ENCODE measurements at places on chromosomes 7 and 10.

DNA sequence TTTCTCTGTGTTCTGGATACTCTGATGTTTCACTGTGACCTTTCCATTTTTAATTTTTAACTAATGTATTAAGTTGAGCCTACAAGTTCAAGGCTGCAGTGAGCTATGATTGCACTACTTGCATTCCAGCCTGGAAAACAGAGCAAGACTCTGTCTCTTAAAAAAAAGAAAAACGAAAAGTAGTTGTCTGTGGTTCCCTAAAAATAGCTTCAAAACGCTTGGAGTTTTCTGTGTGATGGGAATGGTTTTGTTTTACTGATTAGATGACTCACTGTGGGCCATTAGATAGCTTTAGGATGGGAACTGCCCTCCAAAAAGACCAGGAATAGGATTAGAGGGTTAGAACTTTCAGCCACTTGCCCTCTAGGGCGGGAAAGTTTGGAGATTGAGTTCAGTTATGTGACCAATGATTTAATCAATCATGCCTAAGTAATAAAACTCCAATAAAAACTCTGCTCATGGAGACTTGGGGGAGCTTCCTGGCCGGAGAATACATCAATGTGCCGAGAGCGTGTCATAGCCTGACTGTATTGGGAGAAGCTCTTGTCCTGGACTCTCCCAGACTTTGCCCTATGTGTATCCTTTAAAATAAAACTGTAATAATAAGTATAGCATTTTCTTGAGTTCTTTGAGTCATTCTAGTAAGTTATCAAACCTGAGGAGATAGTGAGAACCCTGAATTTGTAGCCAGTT, 147.1 kb downstream of the LYZL1 start:
- no peak for ATAC-seq

- ATAC-seq, result no peak
These were observed 25.1 kb downstream of the CASP7 start for GRCh38 chr10:113704637-113705343.

DNA sequence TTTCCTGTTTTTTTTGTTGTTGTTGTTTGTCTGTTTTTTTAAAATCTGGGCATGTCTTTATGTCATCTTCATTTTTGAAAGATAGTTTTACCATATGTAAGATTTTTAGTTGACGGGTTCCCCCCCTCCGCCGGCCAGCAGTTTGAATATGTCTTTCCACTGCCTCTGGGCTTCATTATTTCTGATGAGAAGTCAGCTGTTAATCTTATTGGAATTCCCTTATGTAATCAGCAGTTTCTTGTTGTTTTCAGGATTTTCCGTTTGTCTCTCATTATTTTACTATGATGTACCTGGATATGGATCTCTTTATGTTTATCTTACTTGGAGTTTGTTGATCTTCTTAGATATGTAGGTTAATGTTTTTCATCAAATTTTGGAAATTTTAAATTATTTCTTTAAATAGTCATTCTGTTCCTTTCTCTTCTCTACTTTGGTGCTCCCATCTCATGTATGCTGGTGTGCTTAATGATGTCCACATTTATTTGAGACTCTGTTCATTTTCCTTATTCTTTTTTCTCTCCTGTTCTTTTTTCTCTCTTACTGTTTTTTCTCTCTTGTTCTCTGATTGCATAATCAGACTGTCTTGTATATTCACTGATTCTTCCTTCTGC, 9.7 kb downstream of the EXOC6 start:
- no peak for ATAC-seq

DNA sequence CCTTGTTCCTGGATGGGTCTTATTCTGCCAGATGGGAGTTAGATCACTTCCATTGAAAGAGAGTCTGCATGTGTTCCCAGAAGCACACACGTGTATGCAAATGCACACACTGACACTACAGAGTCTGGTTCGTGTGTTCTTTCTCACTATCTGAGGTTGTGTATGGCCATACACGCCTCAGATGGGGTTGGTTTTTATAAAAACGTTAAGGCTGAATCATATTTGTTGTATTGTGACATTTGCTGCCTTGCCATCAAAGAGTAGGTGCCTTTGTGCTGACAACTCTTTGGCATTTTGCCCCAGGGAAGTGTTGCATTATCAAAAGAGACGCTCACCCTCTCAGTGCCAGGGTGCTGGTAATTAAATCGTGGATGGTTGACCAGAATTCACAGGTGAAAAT, 37.7 kb upstream of the HDAC9 start:
- no peak for ATAC-seq

GRCh38 chr10:21720090-21720489, 186.1 kb downstream of the MLLT10 start:
- no peak for ATAC-seq

DNA sequence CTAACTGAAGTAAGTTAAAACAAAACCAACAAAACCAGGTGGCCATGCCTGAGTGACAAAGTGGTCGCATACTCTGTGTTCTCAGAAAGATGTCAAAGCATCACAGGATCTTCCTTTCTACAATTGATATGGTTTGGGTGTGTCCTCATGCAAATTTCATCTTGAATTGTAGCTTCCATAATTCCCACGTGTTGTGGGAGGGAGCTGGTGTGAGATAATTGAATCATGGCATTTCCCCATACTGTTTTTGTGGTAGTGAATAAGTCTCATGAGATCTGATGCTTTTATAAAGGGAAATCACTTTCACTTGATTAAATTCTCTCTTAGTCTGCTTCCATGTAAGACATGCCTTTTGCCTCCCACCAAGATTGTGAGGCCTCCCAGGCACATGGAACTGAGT, 465.7 kb downstream of the PCDH15 start:
- ATAC-seq, result no peak

GRCh38 chr7:77685233-77685632, 11.0 kb upstream of the RSBN1L start:
- no peak for ATAC-seq

- no peak for ATAC-seq
These were observed 1080.9 kb downstream of the SORCS1 start for GRCh38 chr10:106083572-106083971.

DNA sequence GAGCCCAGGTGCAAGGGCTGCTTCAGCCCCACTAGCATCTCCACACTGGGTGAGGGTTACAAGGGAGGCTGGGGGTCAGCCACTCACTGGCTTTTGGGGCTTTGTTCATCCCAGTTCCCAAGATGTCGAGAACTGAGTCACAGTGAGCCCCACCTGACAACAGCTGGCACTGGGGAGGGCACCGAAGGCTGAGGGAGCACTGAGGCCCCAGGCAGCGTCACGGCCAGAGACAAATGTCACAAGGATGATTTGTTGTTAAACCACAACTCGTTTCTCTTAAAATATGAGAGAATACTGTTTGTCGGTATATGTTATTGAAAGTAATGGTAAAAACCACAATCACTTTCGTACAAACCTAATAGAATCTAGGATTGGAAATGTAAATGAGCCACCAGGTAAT, 219.9 kb downstream of the CELF2 start:
- peak; percentile 3 for ATAC-seq

- ATAC-seq, result no peak
These were observed 387.5 kb upstream of the GALNT17 start for GRCh38 chr7:70744492-70744891.

DNA sequence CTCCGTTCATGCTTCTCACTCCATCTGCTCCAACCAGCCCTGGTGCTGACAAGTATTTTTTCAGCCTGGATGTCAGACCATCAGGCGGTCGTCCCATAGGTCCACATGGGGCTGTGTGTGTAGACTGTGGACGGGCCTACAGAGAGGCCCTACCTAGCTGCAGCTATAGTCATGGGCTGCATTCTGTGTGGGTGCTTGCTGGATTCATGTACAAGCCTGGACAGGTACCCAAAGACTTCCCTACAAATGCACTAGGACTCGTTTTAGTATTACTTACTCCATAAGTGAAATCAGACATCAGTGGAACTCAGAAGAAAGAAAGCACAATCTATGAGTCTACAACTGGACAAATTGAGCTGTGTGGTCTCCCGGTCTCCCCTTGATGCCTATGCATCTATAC, 146.8 kb downstream of the PKD1L1 start:
- ATAC-seq, result no peak

DNA sequence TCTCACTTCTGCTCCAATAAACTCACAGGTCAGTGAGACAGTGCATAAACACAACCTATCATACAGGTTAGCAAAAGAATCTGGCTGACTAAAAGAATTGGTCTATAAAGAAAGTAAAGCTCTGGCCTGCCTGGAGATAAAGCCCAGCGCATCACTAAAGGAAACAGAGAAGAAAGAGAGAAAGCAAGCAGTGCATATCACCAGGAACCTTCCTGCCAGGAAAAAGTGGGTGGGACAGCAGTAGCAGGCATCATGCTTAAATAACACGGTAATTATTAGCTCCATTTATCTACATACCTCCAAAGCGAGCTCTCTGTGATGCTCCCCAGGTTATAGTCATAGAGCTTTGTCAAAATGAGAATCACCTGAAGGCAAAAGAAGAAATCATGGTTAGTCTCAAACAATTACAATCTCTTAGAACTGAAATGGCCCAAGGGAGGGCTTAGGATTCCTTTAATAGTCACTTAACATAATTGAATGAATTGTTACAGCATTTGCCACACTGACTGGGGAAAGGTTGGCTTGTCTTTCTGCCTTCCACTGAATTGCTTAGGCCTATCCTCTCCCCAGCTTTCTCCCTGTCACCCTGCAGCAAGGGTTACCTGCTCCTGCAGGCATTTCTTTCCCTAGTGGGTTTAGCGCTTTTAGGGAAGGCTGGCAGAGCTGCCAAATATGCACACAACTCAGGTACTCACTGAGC, 208.1 kb downstream of the SORCS1 start:
- ATAC-seq, result no peak

GRCh38 chr7:156178857-156179256, 366.6 kb upstream of the SHH start:
- ATAC-seq, result no peak

GRCh38 chr10:127943336-127943910, 36.5 kb downstream of the PTPRE start:
- ATAC-seq, result no peak

DNA sequence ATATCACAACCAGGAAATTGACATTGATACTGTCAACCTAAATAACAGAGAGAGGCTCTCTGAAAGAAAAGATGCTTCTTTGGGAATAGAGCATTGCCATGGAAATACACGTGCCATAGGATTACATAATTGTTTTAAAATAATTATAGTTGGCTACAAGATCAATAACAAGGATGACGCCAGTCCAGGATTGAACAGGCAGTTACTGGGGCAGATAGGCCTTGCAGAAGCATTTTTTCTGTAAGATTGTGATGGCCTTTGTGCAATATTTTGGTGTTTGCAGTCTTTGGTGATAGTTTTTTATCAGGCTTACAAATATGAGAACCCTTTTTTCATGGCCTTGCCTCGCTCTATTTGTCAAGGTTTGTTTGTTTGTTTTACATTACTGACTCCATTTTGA, 10.5 kb downstream of the ACADSB start:
- no peak for ATAC-seq

DNA sequence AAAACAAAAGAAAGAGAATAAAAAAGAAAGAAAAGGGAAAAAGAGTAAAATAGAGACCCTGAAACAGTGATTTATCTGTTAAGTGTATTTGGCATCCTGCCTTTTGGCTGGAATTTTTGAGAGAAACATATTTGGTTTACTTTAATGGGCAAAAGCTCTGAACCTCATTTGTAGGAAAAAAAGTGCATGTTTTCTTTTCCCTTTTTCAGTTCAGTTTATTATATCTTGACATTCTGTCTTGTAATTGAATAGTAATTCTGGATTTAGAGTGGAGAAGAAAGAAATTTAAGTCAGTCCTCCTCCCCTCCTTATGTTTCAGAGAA, 69.5 kb downstream of the ARID5B start:
- no peak for ATAC-seq

DNA sequence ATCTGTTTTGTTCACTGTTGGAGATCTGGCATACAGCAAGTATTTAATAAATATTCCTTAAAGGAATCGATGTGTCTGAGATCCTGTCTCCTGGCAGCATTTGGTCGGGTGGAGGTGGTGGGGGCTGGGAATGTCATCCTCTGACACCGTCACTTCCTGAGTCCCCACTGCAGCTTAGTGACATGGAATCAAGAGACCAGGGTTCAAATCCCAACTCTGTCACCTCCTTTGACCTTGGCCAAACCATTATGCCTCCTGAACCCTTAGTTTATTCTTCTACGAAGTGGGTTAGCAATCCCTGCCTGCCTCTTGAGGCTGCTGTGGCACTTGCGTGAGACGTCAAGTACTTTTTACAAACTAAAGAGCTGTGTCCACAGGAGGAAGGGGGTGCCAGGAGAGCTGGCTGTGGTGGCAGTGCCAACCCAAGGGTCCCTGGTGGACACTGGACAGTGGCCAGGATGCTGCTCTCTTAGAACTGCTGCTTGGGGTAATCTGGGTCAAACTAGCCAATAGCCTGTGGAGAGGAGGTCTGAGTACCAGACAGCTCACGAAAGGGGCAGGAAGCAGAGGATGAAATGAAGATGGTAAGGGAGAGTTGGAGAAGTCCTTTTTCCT, 8.0 kb upstream of the ZMIZ1 start:
- ATAC-seq, result no peak

DNA sequence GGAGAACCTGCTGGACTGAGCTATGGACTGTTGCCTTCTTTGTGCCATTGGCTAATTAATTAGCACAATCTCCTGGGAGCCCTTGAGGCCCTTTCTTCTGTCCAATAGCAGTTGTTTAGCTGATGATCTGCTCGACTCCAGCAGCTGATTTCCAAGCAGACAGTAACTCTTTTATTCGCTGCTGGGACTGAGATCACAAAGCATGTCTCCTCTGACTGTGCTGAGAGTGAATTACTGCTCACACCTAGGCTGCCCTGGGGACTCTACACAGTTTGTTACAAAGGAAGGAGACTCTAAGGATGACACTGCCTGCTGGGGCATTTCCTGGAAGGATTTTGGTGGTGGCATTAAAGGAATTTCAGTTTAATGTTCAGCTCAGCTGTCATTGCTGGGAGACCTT, 31.4 kb downstream of the CASP7 start:
- ATAC-seq, result no peak

GRCh38 chr10:101071267-101071884, 9.6 kb downstream of the KAZALD1 start:
- no peak for ATAC-seq

GRCh38 chr7:107051376-107051775, 6.9 kb downstream of the PRKAR2B start:
- ATAC-seq, result no peak

DNA sequence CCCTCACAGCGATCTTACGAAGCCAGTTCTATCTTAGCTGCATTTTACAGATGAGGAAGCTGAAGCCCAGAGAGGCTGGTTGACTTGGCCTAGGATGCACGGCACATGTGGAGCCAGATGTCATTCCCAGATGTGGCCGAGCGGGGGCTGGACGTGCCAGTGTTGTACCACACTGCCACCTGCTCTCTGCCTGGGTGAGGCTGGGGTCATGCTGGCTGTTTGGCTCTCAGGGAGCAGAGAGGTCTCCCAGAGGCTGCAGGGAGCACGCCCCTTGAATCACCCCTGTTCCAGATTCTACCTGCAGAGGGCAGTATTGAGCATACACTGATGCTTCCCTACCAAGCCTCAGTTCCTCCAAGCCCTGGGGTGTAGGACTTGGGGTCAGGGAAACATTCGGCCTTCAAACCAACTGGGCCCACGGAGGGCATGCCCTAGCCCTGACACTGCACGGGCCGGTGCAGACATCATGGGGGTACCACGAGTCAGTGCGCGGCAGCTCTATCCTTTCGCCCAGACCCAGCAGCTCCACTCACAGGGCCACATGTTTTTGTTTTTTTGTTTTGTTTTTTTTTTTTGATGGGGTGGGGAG, 3.8 kb upstream of the GTF2IRD1 start:
- ATAC-seq, result no peak
